HFFc6 (cell line): ENCODE measurements at places on chromosomes 5 and 9.

DNA sequence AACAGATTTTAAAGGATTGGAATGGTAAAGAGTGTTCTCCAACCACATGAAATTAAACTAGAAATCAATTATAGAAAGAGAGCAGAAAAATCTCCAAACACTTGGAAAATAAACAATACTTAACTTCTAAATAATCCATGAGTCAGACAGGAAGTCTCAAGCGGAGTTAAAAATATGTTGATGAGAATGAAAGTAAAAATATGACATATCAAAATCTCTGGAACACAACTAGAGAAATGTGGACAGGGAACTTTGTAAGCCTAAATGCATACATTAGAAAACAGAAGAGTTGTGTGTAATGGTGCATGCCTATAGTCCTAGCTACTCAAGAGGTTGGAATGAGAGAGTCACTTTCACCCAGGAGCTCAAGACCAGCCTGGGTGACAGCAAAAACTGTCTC lies 47.9 kb upstream of the ZNF618 start:
- DNase-seq: no peak

DNA sequence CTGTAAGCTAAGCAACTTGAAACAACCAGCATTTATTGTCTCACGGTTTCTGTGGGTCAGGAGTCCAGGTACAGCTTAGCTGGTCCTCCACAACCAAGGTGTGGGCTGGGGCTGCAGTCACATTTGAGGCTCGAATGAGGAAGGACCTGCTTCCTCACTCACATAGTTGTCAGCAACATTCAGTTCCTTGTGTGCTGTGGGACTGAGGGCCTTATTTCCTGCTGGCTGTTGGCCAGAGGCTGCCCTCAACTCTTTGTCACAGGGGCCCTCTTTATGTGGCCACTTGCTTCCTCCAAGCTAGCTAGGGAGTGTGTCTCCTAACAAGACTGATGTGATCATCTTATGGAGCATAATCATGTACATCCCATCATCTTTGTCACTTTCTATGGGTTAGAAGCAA lies 29.2 kb upstream of the SEMA4D start:
- DNase-seq: no peak

- no peak for DNase-seq
Observed at GRCh38 chr5:45793638-45794532, 97.7 kb upstream of the HCN1 start.

DNA sequence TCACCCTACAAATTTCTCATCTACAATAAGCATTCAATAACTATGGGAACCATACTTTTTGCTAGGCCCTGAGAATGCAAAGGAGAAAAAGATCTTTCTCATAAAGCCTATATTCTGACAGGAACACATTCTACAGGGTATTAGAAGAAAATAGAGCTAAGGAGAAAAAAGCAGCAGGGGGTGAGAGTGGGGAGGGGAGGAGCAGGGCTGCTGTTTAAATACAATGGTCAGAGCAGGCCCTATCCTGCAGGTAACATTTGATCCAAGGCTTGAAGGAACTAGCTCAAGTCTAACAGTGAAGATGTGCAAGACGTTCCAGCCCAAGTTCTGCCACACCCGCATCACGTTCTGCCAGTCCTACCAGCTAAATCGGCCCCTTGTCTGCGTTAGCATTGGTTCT lies 89.7 kb downstream of the ELAVL2 start:
- no peak for DNase-seq

DNA sequence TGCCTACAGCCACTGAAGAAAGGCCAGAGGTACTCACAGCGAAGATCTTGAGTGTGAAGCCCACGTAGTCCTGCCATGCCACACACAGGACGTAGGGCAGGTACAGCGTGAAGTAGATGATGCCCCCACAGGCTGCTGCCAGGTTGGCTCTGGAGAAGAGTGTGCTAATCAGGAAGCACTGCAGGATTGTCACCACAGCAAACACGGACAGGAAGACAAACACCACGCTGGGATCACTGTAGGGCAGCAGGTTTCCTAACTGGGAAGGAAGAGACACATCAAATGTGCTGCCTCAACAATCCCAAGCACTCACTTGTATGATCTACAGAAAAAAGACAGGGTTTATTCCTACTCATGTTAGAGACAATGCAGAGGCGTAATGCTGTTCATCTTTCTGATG lies 63.0 kb downstream of the NIPSNAP3B start:
- no peak for DNase-seq

DNA sequence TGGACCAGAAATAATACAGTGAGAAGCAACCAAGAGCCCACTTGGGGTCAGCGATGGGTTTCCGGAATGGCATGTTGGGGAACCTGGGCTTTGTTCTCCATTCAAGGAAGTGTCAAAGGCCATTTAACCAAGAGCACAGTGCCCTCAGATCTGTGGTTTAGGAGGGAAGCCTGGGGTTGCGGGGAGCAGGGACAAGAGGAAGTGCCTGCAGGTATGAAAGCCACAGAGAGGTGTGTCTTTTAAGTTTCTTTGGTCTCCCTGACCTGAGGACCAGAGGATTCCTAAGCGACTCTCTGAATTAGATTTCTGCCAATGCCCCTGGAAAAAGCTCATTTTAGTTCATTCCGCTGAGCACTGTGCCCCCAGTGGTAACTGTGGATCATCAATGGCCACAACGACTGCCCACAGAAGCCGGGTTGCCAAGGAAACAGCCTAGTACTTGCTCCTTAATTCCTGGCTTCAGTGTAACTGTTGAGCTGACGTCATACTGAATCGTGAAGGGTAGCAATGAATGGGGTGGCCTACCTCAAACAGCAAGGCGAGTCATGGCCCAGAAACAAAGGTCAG lies 107.3 kb upstream of the SPIN1 start:
- no peak for DNase-seq

- DNase-seq: no peak
Observed at GRCh38 chr9:34684145-34684544, 6.9 kb downstream of the CCL19 start.
